ENCODE measurements at places on chromosomes 7 and 10.

- no peak for DNase-seq
Observed at GRCh38 chr7:35035511-35035961, 1.7 kb downstream of the DPY19L1 start.

DNA sequence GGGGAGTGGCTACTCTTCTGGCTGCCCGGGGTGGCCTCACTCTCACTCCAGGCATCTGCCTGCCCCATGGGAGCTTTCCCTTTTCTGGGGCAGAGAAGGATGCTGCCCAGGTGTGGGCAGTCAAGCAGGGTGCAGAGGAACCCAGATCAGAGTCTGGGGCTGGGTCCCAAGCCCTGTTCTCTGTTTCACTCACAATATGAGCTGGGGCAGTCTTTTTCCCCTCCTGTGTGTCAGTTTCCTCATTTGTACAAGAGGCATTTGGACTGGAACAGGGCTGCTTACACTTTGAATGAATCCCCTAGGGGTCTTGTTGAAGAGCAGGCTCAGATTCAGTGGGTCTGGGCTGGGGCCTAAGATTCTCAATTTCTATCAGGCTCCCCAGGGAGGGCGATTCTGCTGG lies 38.4 kb upstream of the AQP1 start:
- DNase-seq = no peak

DNA sequence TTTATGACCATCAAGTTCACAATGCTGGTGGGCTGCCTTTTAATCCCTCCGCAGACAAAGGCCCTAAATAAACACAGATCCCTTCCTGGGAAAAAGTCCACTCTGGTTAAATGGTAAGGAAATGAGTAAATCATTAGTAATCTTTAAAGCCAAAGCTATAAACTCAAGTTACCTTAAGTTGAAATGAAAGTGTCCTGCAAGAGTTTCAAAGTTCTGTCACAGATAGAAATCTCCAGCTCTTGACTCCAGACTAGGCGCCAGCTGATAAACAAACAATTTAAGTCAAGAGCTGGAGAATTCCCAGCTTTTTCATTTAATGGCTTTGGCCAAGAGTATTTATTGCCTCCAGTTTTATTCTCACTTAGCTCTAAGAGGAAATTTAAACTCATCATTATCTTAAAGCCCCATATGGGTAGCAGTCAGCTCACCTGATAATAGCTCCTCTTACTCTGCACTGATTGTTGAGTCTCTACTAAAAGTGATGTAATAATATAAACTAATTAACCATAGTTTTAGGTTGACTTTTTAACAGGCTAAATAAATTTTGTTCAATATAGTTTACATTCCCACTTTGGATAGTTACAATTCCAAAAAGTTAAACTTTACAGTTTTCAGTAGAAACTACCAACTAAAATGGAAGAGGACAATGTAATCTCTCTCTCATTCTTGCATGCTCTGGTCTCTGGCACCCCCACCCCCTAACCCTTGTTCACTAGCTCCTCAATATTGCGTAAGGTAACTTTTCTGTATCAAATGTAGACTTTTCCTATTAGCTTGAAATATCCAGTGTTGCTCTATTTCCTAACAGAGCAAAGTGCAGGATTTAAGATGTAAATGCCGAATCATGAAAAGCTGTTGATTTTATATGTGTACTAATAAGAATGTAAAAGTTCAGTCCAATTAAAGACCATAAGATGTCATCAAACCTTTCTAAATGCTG lies 56.1 kb downstream of the HIBADH start:
- DNase-seq = no peak

DNA sequence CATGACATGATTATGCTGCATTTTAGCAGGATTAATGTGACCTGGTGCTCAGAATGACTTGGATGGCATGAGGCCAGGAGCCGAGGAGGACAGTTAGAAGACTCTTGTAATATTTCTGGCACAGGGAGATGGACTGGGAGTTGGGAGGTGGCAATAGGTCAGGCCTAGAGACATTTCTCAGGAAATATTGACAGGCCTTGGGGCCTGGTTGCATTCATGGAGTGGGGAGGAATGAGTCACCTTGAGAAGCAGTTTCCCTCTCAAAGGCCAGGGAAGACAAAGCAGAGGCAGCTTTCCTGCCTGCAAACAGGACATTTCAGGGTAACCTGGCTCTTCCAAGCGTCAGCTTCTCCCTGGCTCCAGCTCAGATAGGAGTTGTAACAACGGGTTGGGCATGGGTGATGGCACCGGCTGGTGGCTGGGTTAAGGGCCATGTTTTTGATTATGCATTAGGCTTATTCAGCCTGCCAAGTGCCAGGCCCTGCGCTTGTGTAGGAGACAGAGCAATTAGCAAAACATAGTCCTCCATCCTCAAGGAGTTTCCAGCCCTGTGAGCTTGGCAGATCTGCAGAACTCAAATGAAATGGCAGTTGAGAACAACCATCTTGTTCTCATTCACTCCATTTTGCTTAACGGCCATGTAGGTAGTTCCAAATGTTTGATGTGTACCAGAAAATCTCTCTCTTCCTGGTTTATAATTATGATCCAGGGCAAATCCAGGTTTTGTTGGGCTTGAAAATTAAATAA lies 38.2 kb downstream of the HK1 start:
- no peak for DNase-seq

DNA sequence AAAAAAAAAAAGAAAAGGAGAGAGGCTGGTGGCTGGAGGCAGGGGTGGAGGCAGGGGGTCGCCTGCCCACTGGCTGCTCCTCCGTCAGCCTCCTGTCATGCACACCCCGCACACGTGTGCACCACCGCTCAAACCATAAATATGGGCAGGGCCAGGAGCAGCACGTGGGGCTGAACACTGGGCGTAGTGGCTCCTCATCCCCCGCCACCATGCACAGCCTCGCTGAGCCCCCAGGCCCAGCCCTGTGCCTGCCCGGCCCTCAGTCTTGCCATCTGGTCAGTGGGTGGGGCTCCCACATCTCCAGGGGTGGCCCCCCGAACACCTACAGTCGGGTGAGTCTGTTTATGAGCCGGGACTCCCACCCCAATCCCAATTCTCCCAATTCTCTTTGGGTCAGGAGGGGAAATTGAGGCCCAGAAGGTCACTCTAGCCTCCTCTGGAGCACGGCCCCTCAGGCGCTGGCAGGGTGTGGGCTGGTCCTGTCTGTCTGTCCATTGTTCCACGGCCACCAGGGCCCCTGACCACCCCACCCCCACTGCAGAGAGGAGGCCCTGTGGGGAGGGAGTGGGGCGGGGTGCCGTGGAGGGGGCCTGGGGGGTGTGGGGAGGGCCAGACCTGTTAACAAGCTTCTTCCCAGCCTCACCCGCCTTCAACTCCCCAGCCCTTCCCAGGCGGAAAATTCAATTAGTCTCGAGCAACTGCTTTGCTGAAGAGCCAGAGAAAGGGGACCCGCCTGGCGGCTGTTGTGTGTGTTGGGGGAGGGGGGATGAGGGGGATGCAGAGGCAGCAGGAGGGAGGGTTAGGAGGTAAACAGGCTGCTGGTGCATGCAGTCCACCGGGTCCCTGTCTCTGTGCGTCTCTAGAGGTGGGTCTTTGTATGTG lies 19.5 kb upstream of the GRIFIN start:
- DNase-seq = no peak

DNA sequence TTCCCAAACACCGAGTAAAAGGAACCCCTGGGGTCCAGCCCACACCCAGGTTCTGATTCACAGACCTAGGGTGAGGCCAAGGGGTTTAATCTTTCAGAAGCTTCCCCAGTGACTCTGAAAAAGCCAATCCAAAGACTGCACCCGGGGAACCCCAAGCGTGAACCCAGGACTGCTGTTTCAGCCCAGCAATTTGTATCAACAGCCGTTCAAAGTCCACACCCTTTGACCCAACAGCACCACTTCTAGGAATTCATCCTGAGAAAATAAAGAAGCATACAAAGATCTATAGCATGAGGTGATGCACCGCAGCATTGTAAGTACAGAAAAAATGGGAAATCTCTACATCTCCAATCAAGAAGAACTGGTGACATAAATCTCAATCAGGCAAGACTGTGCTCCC lies 24.4 kb downstream of the DLG5 start:
- DNase-seq = no peak

DNA sequence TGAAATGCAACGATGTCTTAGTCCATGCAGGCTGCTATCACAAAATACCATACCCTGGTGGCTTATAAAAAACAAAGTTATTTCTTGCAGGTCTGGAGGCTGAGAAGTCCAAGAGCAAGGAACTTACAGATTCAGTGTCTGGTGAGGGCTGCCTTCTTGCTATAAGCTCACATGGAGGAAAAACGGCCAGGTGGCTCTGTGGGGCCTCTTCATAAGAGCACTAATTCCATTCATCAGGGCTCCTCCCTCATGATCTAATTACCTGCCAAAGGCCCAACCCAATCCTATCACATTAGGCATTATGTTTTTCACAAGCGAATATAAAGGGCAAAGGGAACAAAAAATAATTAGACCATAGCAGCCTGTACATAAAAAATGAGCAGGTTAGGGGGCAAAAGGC lies 35.4 kb downstream of the PAPSS2 start:
- DNase-seq = no peak

- DNase-seq = no peak
Observed at GRCh38 chr10:24133835-24134234, 75.1 kb upstream of the KIAA1217 start.

GRCh38 chr10:96491303-96491702 lies 22.4 kb downstream of the TLL2 start:
- no peak for DNase-seq

DNA sequence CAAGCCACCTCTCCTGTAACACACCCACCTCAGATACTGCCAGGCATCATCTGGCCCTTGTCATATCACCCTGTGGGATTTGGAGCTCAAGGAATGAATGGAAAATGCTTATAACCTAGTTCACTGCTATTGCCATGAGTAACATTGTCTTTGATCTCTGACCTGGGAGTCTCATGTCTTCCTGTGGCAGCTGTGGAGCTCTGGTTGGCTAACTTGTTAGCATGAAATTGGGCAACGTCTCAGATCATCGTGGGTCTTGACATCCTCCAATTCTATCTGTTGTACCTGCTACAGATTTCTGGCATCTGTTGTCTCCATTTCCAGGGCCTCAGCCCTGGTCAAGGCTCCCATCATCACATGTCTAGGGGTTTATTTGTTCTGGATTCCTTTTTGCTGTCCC lies 2.2 kb upstream of the TMEM270 start:
- no peak for DNase-seq

DNA sequence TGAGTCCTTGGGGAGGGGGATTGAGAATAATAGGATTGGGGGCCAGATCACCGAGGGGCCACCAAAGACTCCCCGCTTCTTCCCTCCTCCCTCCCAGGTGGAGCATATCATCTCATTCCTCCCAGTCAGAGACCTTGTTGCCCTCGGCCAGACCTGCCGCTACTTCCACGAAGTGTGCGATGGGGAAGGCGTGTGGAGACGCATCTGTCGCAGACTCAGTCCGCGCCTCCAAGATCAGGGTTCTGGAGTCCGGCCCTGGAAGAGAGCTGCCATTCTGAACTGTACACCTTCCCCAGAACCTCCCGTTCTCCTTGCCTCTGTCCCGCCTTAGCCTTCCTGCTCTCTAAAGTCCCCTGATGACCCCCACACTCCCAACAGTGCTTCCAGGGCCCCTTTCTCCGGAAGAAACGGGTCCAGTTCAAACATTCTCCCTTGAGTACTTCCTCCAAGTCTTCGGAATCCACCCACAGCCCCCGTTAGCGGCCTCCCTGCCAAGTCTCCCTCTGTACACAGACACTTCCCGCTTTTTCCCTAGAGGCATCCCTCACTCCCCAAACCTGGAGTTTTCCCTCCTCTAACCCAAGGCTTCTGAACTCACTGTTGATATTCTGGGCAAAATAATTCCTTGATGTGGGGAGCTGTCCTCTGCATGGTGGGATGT lies 4.1 kb downstream of the FBXO24 start:
- DNase-seq = no peak

DNA sequence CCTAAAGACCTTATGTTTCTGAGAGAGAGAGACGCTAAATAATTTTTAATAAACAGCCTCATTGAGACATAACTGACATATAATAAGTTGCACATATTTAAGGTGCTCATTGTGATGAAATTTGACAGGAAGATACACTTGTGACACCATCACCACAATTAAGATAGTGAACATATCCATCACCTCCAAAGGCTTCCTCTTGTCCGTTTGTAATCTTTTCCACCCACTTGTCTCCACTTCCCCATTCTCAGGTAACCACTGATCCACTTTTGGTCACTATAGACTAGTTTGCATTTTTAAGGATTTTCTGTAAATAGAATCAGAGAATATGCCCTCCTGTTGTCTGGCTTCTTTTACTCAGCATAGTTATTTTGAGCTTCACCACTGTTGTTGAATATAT lies 195.1 kb upstream of the WDR11 start:
- no peak for DNase-seq

GRCh38 chr10:118307220-118307619 lies 34.9 kb downstream of the FAM204A start:
- no peak for DNase-seq
